ENCODE measurements at places on chromosomes 5 and 9. TPM values are rescaled to one million over a fixed set of nuclear protein-coding genes. Genes with fewer than 3 reads are reported as not detected.
A peak's percentile ranks its signal among the peaks of the same experiment; 100 is the strongest.

The GRAMD2B gene
- 10.8 TPM for polyA plus RNA-seq

DNA sequence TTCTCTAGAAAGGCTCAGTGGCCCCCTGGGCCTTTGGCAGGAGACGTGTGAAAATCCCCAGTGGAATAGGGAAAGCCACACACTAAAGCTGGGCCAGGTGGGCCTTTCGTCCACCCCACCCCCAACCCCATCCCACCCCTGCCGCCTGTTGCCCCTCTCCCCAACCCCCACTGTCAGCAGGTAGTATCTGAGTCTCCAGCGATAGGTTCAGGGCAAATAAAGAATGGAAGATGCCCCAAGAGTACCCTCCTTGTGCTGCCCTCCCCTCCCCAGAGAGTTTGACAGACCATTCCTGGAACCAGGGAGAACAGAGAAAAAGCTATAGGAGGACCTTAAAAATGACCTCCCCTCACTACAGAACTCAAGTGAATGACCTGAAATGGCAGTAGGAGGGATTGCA is 36.7 kb upstream of the UBE2D2 start:
- no peak for DNase-seq

DNA sequence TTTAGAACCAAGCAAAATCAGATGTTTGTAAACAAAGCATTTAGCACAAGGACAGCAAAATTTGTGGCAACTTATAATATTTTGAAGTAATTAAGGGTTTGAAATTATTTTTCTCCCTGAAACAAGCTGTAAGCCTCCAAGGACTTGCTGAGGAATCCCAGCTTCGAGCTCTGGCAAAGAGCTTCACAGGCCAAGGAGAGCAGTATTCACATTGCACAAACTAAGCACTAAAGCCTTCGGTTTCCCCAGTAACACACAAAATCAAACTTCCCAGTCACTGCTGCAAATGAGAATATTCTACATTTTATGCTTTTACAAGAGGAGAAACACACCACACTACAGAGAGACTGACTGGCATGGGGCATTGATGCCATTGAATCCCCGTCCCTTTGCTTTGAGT is 101.9 kb downstream of the WDR41 start:
- no peak for DNase-seq

GRCh38 chr9:110936719-110937452 is 101.4 kb downstream of the LPAR1 start:
- no peak for DNase-seq

The BTNL9 gene
- 11.9 TPM for polyA plus RNA-seq

The ANKRD34B gene
- polyA plus RNA-seq, result not detected

GRCh38 chr9:108845947-108846346 is 9.8 kb downstream of the ACTL7B start:
- no peak for DNase-seq

The FOXD4L5 gene
- polyA plus RNA-seq, result not detected

GRCh38 chr5:73605223-73606087 is 20.5 kb upstream of the ARHGEF28 start:
- DNase-seq, result no peak

DNA sequence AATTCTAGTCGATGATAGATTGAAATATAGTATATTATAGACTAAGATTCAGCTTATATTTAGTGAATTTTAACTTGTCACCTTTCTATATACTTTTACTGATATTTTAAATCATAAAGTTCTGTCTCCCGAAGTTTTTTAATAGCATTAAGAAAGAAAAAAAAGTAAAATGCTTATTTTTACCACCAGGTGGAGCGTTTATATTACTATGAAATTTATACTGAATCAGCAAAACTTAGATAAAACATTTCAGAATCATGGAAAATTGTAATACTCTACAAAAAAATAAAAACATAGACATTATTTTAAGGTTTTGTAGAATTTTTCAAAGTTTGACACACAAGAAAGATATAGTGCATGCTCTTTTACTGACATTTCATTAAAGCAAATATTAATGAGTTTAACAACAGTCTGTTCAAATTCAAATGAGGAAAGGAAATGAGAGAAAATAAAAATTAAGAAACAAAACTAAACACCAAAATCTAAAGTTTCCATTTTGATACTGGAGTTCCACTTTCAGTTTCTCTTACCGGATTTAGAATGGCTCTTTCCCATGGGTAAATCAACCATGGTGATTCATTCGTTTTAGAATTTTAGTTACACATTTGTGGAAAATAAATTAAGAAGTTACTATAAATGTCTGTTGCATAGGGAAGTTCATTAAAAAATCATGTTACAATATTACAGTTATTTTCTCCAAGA is 1035.3 kb downstream of the CDH12 start:
- DNase-seq, result no peak

The GTF3C4 gene
- 7.3 TPM for polyA plus RNA-seq

The BTNL3 gene
- 0.04 TPM for polyA plus RNA-seq

DNA sequence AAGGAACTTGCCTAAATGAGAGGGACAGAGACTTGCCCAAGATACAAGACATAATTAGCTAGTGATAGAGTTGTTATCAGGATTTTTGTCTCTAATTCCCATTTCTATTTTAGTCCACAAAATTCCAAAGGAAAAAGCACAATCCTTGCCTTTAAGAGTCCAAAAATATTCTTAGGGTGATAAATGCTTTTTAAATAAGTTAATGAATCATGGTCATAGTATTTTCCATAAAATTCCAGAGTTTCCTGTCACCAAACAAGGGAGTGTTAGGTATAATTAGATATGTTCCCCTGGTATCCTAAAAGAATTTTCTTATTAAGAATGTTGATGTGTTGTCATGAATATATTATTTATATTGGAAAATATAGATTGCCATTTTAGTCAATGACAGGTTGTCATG is 21.8 kb upstream of the CEP72 start:
- no peak for DNase-seq

The AGXT2 gene
- polyA plus RNA-seq, result 0.05 TPM

The TICAM2 gene
- polyA plus RNA-seq, result 3.0 TPM

The IQGAP2 gene
- polyA plus RNA-seq, result 4.5 TPM

GRCh38 chr5:119270121-119270565 is 85.7 kb upstream of the TNFAIP8 start:
- DNase-seq, result no peak

- no peak for DNase-seq
Observed at GRCh38 chr5:141734501-141735229, 52.6 kb upstream of the ARAP3 start.

DNA sequence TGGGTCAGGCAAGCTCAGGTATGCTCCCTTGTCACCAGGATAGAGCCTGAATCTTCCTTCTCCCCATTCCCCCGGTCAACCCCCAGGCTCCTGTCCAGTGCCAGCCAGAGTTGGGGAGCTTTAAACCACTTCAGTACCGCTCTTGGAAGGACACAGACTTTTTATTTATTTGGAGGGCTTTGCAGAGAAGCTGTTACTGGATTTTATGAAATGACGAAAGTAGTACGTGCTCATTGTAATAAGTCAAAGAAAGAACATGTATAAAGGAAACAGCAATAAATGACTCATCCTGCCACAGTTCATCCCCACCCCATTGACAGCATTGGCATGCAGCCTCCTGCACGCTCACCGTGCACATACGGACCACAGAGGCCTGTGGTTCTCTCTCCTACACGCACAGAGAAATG is 230.3 kb downstream of the AUH start:
- peak; percentile 26 for DNase-seq

DNA sequence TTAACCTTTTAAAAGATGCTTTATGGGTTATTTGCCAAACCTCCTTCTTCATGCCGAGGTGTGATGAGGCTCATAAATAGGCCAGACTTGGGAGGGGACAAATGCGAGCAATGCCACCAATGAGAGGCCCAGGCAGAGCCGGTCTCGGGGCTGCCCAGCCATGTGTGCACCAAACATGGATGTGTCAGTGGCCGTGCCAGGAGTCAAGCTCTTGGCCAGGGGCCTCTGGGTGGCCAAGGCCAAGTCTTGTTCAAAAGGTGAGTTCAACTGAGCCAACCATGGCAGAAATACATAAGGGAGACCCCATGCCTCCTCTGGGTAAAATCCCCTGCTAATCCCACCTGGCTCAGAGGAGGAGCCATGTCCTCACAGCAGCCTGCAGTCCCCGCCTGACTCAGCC is 10.9 kb upstream of the LCN15 start:
- DNase-seq, result no peak

DNA sequence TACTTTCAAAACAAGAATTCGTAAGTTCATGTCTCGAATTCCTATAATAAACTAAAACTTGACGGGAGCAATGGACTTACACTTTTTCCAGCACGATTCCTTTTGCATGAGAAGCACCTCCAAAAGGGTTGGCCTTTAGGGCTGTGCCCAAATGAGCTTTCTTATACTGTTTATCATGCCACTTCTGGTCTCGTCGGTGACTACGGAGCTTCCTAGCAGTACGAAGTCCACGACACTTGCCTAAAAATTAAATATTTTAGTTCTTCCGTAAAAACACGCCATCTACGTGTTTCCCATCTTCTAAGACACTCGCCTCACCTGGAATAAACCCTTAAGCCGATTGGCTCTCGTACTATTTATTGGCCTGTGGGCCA is 554 bp downstream of the RPS23 start:
- DNase-seq, result no peak

DNA sequence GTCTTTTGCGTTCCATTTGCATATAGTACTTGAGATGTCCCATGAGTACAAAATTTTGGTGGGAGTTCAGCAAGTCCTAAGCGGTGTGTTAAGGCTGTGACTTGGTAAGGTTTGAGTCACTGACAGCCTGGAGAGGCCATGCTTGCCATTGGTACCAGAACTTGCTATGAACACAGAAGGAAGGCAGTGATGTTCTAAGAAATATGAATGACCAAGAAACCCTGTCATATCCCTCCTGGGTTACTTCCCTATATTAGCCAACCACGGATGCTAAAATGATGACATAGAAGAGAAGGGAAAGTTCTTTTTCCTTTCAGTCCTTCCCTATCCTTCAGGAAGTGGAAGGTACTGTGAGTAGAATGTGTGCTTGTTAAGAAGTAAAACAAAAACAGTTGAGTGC is 136.7 kb downstream of the GCNT1 start:
- no peak for DNase-seq

GRCh38 chr9:133509179-133510083 is 15.3 kb downstream of the MYMK start:
- DNase-seq, result no peak

The C9orf153 gene
- polyA plus RNA-seq, result not detected

The CHMP5 gene
- polyA plus RNA-seq, result 79.6 TPM

The INSL6 gene
- not detected for polyA plus RNA-seq

The TRIP13 gene
- polyA plus RNA-seq, result 1.6 TPM

DNA sequence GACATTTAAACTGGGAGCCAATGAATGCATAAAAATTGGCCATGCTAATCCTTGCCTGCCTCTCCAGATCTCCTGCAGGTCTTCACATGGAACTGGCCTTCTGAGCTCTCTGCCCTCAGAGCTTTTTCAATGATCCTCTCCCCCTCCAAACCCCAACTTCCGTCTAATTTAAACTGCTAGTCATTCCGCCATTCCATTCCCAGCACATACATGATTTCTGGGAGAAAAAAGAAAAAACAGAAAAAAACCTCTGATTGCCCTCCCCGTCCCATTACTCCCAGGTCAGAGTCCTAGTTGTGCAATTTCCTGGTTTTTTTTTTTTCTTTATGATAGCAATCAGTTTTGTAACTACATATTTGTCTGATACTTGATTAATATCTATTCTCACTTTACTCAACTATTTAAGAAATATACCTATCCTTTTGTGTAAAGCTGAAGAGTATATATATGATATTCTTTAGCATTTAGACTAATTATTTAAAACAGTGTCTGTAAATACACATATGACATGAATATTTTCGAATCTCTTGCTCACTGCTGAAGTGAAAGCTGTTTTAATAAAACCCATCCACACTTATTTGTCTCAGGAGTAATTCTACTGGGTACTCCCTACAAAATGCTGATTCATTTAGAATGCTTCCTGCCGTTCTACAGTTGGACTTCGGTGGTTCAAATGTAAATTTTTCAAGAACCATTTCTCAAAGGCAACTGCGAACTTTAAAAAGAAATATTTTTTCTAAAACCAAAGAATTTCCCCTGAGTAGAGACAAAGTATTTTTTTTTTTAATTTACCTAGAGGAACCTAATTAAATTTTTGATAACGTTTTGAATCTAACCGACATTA is 1.6 kb downstream of the HINT1 start:
- DNase-seq, result no peak

DNA sequence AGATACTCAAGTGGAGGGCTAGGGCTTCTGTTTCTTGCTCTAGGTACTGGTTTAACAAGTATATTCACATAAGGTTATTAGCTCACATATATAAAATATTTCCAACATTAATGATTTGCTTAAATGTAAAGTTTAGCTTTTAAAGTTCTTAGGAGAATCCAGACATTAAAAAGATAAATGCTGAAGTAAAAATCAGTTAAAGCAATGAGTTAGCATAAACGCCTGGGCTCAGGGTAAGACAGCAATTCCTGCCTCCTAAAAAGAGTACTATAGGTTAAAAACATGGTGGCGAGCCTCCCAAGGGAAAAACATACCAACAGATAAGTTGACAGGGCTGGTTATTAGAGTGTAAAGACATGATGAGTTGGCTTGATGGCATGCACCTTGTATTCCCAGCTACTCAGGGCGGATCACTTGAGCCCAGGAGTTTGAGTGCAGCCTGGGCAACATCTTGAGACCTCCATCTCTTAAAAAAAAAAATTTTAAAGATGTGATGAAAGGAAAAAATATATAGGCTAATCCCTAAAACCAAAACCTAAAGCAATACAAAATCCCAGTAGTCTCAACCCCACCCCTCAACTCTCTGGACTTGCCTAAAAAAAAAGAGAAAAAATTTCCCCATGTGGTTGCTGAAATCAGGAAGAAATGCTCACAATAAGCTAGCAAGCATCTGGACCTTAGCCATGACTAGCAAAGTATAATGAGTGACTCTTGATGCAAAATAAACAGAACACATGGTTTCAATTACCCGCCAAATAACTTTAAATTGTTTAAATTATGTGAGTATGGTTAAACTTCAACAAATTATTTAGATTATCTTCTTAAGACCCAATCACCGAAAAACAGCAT is 3.6 kb downstream of the GOLPH3 start:
- no peak for DNase-seq

GRCh38 chr5:56279979-56280378 is 46.8 kb upstream of the ANKRD55 start:
- DNase-seq, result no peak
